ENCODE measurements at places on chromosomes 4 and X. TPM values are rescaled to one million over a fixed set of nuclear protein-coding genes. Genes with fewer than 3 reads are reported as not detected.

VCX3A gene
- total RNA-seq = 0.51 TPM

GPR173 gene
- total RNA-seq = 19.4 TPM

HSFX3 gene
- not detected for total RNA-seq

SLITRK2 gene
- total RNA-seq = 16.0 TPM

PAGE4 gene
- not detected for total RNA-seq

P2RY4 gene
- total RNA-seq = not detected

SPATA18 gene
- total RNA-seq = 7.4 TPM
